ENCODE measurements at places on chromosomes 13 and 19.

GRCh38 chr13:46593398-46593797 is 40.4 kb downstream of the LRCH1 start:
- DNase-seq, result peak; percentile 9

DNA sequence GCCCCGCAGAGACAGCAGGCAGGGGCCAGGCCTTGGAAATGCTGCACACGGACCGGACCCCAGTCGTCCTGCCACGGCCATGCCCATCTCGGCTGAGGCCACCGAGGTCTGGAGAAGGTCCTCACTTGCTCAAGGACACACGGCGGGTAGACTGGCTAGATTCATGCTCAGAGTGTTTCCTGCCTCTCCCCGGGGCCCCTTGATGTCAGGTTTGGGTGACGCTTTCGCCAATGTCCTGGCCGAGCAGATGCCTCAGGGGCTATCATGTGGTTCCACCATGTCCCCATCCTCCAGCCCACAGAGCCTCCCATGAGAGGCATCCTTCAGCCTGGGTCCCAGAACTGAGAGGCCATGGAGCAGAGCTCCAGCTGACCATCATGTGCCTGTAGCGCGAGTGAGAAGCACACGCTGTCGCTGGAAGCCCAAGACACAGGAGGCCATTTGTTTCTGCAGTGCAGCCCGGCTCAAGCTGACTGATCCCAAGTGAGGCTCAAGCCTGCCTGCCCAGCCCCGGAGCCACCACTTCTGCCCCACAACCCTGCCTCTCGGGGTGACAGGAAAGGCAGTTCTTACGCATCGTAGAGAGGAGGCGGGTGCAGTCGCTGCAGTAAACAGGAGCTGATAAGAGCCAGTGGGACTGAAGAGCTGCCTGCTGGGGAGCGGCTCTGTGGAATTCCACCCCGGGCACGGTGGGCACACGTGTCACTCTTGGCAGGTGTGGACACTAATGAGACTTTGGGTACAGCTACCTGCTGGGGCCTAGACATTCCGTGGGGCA is 53.9 kb upstream of the GAS6 start:
- no peak for DNase-seq

DNA sequence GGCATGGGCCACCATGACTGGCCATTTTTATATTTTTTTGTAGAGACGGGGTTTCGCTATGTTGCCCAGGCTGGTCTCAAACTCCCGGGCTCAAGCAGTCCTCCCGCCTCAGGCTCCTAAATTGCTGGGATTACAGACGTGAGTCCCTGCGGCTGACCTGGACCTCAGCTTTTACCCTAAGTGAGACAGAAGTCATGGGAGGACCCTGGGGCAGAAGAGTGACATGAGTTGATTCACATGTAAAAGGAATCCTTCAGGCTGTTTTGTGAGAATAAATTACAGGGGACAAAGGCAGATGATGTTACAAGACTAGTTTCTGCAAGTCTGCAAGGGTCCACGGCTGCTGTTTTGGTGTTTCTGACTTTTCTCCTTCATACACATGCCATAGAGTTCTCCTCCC is 2.6 kb upstream of the BCAM start:
- no peak for DNase-seq

- DNase-seq, result no peak
Measured at GRCh38 chr13:110306340-110306959, 507 bp downstream of the COL4A1 start.

- no peak for DNase-seq
Measured at GRCh38 chr19:13122980-13123957, 5.2 kb downstream of the NACC1 start.

Measured in T-helper 9 cell (primary cell).